ENCODE measurements at places on chromosomes 4 and X.

DNA sequence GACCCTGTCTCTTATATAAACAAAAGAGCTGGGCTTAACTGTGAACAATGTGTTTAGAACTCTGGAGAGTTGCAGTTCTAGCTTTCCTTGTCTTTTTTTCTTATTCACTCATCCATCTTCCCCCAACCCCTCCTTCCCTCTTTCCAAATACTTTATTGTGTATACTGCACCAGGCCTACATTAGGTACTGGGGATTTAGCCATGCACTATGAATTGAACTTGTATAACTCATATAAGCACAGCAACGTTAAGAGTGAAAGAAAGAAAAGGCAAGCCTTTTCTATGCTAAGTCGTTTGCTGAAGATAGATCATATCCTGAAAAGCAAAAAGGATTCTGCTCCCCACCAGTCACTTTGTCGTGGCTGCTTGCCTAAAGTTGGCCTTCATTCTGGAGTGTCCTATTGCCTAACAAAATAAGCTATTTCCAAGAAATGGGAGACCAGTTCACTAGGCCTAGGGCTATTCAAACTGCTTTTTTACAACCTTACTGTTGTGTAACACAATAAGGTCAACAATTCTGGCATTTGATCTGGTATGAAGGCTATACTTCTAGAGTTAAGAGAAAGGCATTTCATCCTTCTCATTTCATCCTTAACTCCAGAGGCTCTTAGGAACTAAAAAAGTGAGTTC is 32.2 kb downstream of the CCNI start:
- peak; percentile 81 for DNase-seq

GRCh38 chr4:157300701-157301100 is 80.2 kb downstream of the GRIA2 start:
- peak; percentile 3 for DNase-seq

GRCh38 chr4:111579767-111580166 is 565.5 kb upstream of the FAM241A start:
- DNase-seq = no peak

- no peak for DNase-seq
Observed at GRCh38 chr4:68673143-68673542, 2.7 kb upstream of the UGT2B15 start.

DNA sequence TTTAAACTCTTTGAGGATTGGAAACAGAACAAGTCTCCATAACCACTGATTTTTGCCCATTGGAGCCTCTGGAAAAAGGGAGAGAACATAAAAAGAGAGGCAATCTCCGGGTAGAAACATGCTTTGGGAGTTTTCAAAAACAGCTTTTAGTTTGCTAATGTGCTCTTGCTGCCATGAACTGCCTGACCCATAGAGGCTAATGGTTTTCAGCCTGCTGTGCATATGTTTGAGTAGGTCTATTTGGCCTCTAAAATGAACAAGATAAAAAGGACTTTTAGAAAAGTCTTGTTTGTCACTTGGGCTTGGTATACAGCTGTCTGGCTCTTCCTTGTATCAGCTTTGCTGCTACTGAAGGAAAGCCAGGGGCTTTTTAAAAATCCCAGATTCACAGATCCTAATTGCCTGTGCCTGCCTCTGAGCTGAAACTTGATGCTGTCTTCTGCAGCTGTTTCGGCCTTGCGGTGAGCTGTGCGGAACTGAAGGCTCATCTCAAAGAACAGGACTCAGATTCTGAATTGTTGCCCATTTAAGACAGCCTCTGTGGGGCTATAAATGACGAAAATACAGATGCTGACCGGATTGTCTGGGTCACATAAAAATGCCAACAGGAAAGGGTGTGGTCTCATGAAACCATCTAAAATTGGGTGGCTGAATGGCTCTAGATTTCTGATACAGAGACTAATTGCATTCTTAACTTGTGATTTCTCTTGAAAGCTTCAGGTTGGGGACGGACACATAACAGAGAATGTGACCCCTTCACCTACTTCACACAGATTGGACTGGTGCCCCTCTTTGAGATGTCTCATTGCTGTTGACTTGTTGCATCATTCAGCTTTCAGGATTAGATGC is 18.4 kb upstream of the ZNF41 start:
- peak; percentile 91 for DNase-seq

GRCh38 chr4:68654946-68655721 is 15.3 kb downstream of the UGT2B15 start:
- no peak for DNase-seq

GRCh38 chrX:153900831-153901752 is 3.4 kb upstream of the AVPR2 start:
- peak; percentile 85 for DNase-seq

DNA sequence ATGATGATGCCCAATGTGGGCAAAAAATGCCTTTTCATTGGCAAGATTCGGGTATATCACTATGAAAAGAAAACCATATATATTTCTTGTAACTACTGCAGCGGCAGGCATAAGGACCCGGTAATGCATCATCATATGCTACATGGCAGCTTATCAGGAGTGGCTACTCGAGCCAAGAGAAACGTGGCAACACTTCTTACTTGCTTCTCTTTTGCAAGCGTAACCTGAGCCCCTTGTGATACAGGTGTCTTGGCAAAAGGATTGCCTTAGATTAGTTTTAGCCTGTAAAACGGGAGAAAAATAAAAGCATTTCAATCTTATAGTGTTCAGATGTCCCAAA is 280.3 kb downstream of the SPRY1 start:
- DNase-seq = no peak

DNA sequence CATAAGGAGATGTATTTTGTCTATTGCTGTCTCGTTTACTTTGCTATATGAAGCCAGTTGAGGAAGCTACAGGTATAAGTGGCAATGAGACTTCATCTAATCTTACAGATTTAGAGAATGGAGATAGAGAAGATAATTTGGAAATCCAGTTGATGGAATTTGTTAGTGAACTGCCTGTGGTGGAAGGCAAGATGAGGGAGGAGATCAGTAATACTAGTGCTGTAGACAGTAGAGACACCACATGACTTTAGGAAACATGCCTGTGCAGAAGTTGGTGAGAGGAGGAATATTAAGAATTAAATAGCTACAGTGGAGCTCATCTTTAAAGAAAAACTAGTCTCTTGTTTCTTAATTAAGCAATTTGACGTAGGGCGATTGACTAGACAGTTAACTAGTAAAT is 51.3 kb downstream of the RBPJ start:
- DNase-seq = no peak

- peak; percentile 62 for DNase-seq
Observed at GRCh38 chrX:132292793-132293192, 73.5 kb upstream of the RAP2C start.

DNA sequence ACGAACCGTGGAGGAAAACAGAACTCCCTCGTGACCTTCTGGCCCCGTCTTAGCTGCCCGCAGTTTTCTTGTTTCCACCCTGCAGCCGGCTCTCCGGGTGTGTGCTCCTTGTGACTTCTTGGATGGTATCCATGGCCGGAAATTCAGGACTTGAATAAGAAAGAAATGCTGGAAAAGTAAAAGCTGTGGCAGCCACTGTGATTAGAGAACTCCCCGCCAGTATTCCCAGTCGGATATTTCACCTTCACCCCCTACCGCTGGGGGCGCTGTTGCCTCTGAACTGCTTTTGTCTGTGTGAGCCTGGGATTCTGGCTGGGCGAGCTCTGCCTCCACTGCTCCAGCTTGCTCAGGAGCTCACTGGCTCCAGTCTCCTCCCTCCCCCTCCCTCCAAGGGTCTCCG is 41.5 kb upstream of the CYP4V2 start:
- DNase-seq = peak; percentile 19

DNA sequence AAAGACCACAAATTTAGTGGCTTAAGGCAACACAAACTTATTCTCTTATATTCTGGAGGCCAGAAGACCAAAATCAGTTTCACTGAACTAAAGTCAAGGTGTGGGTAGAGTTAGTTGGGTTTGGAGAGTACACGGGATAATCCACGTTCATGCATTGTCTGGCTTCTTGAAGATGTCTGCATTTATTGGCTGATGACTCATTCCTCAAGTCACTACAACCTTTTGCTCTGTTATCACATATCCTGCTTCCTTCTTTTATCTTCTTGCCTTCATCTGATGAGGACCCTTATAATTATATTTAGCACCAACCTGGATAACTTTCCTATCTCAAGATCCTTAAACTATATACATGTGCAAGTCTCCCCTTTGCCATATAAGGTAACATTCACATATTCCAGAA is 590.0 kb downstream of the FSTL5 start:
- no peak for DNase-seq

DNA sequence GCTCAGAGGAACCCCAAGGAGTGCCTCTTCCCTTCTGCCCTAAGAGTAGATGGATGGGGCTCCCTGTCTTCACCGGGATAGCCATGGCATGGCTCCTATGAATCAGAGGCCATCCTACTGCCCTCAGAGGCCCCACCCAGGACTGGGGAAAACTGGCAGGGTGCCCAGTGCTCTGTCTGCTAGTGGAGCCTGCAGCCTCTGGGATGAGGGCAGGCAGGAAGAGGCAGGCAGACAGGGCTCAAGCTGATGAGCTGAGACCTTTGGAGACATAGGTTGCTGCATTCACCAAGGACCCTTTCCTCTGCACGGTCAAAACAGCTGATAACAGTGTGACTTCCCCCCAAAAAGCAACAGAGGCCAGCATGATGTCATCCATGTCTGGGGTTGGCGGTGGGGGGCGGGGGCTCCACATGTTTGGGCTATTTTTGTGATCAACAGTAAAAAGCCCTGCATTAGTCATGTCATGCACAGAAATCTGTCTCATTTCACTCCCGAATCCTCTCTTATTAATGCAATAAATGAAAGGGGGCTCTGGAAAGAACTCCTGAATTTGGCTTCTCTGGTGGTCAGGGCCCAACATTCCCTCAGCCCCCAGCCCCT is 207.6 kb upstream of the MAMLD1 start:
- DNase-seq = peak; percentile 66

DNA sequence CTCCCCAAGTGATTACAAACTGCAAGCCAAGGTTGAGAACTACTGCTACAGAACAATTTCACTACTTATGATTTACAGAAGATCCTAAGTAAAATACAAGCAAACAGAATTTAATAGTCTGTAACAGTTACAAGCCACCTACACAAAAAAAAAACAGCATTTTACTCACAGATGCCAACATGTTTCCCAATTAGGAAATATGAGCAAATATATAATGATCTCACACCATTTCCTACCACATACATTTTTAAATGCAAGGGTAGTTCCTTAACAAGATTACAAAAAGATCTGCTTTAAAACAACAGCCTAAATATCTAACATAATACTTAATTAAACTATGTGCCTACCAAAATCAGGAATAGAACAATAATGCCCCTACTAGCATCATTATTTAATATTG is 63.4 kb downstream of the EFHC2 start:
- DNase-seq = no peak

GRCh38 chr4:111689214-111689613 is 456.0 kb upstream of the FAM241A start:
- peak; percentile 85 for DNase-seq

DNA sequence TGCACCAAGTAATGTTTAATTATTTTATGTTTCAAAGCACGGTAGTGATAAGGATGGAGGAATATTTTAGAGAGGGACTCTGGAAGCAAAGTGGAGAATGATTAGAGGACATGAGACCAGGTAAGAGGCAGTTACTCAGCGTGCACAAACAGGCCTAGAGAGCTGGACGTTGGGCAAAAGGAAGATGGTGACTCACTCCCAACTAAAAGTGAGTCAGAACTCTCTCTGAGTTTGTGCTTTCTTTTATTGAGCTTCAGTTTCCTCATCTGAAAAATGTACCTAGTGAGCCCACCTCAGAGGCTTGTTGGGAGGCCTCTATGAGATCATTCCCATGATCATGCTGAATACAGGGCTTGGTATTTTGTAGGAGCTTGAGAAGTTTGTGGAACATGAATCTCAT is 1.6 kb upstream of the ZC4H2 start:
- no peak for DNase-seq

DNA sequence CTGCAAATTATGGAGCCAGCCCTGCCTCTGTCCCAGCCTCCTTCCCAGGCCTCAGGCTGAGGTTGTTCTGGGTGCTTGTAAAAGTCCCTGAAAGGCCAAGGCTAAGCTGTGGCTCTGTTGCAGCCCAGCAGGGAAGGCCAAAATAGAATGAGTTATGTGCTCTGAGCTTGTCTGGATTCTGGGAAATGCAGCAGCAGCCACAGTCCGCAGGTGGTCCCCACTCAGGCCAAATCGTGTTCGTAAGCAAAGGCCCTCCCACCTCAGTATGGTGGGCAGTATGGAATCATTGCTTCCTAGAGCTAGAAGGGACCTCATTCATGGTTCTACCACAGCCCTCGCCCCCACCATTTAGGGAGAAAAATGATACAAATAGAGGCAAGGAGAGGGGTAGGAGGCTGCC is 4.7 kb upstream of the TCEAL1 start:
- no peak for DNase-seq

DNA sequence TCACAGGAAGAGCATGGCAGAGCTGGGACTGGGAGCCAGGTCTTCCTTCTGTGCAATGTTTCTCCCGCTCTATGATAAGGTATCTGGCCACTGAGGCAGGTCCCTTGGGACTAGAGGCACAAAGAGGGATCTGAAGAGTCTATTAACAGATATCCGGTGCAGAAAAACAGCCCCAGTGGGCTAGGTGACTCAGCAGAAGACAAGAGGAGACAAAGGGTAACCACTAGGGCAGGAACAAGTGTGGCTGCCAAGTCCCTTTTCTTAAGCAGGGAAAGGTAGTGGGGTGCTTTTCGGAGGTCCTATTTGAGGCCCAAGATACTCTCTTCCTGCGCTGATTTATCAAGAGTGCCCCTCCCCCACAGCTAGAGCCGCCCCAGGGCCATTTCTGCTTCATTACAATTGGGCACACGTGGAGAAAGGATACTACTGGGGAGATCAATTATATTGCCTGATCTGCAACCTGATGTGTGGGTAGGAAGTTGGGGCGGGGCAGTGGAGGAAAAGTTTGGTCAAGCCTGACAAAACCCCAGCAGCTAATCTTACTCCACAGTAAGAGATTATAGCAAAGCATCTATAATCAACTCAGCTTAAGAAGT is at the start of gene DGAT2L6:
DGAT2L6 (plus strand) TSS at position 546 of the 596 bp plus-strand sequence. CDS start 100 bp downstream, outside the sequence.
- no peak for DNase-seq

Data from AG10803 (cell line).